ENCODE measurements at places on chromosomes 7 and 10.

GRCh38 chr7:7188091-7188490 is 5.7 kb downstream of the C1GALT1 start:
- DNase-seq, result no peak

DNA sequence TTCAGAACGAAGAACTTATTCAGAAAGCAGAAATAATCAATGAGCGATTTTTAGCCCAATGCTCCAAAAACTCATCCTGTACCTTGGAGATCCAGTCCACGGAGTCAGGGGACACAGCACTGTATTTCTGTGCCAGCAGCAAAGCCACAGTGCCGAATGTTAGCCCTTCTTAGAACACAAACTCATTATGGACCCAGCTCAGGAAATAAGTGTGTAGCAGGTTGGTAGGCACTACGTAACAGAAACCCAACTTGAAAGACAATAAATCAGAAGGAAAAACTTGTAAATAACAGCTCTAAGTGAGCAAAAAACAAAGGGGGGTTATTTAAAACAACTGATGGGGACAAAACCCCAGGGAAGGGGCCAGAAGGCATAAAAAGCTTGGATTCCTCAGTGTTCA is 112.0 kb upstream of the PRSS1 start:
- no peak for DNase-seq

DNA sequence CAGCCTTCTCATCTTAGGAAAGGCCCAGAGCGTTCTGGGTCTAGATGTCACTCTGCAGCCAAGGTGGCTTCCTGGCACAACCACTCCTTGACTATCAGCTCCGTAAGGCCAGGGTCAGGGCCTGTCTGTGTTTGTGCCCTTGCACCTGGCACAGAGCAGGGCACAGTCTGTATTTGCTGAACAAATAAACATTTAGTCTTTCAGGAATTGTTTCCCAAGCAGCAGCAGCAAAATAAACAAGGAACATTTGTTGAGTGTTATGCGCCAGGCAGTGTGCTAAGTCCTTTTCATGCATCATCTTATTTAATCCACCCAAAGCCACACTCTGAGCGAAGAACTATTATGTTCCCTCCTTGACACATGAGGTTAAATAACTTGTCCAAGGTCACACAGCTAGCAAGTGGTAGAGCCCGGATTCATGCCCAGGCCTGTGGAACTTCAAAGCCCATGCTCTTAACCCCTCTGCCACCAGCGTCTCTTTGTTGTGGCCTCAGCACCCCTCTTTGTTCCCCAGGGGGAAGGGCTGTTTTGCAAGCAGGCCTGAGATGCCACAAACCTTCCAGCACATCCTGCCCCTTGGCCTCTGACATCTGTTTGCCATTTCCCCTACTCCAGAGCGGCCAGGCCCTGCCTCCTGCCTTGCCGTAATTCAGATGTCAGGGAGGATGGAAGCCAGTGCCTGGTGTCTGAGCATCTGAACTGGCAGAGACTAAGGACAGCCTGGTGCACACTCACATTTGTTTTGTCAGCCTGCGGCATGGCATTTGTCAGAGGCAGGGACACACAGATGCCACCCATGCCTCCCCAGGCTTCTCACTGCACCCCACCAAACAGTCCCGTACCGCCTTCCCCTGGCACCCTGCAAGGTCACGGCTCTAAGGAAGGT is 325.8 kb upstream of the ZMIZ1 start:
- peak; percentile 25 for DNase-seq

DNA sequence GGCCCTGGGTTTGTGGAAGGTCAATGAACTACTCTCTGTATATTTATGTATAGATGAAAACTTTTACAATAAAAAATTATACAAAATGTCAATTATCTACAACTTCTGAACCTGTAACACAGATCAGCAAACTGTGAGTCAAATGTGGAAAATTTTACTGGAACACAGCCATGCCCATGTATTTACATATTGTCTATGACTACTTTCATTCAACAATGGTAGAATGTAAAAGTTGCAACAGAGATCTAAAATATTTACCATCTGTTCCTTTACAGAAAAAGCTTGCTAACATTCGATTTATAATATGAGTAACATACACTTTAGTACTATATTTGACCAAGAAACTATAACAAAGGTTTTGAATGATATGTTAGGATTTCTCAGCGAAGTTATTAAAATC is 481.6 kb downstream of the PARD3 start:
- no peak for DNase-seq

- DNase-seq, result no peak
Measured at GRCh38 chr7:152142976-152143595, 117.6 kb downstream of the GALNT11 start.

- DNase-seq, result no peak
Measured at GRCh38 chr7:113141803-113142202, 23.4 kb upstream of the SMIM30 start.

- no peak for DNase-seq
Measured at GRCh38 chr10:77281719-77282118, 355.9 kb downstream of the KCNMA1 start.

GRCh38 chr7:151837285-151838042 is 39.5 kb downstream of the PRKAG2 start:
- no peak for DNase-seq

GRCh38 chr7:132471515-132471914 is 104.8 kb downstream of the PLXNA4 start:
- no peak for DNase-seq

- DNase-seq, result no peak
Measured at GRCh38 chr7:100163006-100163531, 4.5 kb upstream of the TRAPPC14 start.

- no peak for DNase-seq
Measured at GRCh38 chr7:116950889-116951351, 2.4 kb upstream of the ST7 start.

DNA sequence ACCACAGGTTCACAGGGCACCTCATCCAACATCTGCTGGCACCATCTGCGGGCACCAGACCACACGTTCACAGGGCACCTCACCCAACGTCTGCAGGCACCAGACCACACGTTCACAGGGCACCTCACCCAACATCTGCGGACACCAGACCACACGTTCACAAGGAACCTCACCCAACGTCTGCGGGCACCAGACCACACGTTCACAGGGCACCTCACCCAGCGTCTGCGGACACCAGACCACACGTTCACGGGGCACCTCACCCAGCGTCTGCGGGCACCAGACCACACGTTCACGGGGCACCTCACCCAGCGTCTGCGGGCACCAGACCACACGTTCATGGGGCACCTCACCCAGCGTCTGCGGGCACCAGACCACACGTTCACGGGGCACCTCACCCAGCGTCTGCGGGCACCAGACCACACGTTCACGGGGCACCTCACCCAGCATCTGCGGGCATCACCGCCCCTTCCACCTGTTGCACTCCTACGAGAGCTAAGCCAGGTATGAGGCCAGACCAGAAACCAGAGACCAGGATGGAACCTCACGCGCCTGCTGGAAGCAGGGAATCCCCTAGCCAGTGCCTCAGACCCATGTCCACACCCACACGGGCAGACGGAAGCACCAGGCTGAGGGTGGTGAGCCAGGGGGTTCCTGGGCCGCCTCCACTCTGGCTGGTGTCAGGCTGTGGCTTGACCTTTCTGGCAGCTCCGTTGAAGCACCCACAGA is 182.8 kb downstream of the MAD1L1 start:
- no peak for DNase-seq

GRCh38 chr7:38410056-38410455 is 136.6 kb upstream of the TARP start:
- DNase-seq, result no peak
